Camera-type eye (tissue), 1 donor: ENCODE measurements at places on chromosomes 7 and 10. TPM values are rescaled to one million over a fixed set of nuclear protein-coding genes. Genes with fewer than 3 reads are reported as not detected.

ELFN1 gene
- total RNA-seq, result 21.5 TPM

PCGF5 gene
- total RNA-seq, result 47.3 TPM

GPR85 gene
- 26.8 TPM for total RNA-seq

KEL gene
- total RNA-seq, result 5.1 TPM

HERC4 gene
- total RNA-seq, result 117 TPM

UPK3BL1 gene
- 181 TPM for total RNA-seq

SYT15B gene
- total RNA-seq, result 4.0 TPM

GTF2IRD1 gene
- total RNA-seq, result 42.5 TPM

BLNK gene
- total RNA-seq, result 3.8 TPM

NEUROD6 gene
- 0.93 TPM for total RNA-seq
